HAP-1 (cell line): ENCODE measurements at places on chromosomes 5 and 9.

- DNase-seq = no peak
Measured at GRCh38 chr5:139726248-139726647, 69.4 kb upstream of the PSD2 start.

GRCh38 chr9:91302831-91303230 is 58.9 kb downstream of the AUH start:
- DNase-seq = no peak

GRCh38 chr9:13513716-13514444 is 234.4 kb upstream of the MPDZ start:
- DNase-seq = peak; percentile 49

DNA sequence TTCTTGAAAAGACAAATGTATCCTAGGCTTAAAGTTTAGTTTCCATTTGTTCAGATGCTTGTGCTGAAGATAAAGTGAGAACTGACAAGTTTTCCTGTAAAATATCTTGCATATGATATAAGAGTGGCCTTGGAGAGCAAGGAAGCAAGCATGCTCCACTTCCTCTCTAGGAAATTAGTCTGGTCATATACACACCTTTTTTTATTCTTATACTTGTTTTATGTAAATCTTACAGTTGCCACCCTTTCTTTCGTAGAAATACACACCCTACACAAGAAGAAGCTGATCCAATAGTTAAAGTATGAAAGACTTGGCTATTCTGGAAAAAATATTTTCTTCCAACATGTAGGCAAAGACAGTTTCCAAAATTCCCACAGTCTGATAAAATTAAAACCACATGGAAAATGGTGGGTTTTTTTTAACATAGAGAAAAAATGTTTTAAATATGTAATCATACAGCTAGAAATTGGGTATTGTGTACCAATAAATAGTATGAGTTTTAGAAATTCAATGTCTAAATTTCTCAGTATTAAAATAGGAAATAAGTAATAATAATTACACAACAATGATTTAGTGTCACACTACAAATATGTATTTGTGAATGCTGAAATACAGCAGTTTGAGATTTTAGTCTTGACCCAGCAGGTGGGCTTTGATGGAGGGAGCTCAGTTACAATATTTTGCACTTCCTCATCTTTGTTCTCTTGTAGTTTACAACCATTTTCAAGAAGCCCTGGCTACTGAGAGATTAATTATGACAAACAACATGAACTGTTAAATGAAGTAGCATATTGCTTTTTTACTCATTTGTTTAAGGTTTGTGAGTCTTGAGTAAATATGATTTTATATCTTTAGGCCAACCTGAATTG is 185.7 kb upstream of the GNA14 start:
- DNase-seq = no peak

GRCh38 chr5:62614355-62614754 is 35.7 kb downstream of the LRRC70 start:
- DNase-seq = no peak

DNA sequence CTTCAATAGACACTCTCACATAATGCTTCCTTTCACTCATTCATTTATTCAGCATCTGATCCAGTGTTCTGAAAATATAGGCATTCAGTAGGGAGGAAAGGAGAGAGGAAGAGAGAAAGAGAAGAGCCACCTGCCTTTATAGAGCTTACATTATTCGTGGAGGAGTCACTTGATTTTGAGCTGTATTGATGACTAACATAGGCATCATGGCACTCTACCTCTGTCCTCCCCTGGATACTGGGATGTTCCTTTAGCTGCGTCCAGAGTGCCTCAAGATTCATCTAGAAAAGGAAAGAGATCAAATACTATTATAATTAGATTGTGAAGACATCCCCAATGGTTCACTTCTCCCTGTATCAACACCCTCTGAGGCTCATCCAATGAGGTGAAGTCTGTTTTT is 345.1 kb downstream of the SPATA31D1 start:
- no peak for DNase-seq

DNA sequence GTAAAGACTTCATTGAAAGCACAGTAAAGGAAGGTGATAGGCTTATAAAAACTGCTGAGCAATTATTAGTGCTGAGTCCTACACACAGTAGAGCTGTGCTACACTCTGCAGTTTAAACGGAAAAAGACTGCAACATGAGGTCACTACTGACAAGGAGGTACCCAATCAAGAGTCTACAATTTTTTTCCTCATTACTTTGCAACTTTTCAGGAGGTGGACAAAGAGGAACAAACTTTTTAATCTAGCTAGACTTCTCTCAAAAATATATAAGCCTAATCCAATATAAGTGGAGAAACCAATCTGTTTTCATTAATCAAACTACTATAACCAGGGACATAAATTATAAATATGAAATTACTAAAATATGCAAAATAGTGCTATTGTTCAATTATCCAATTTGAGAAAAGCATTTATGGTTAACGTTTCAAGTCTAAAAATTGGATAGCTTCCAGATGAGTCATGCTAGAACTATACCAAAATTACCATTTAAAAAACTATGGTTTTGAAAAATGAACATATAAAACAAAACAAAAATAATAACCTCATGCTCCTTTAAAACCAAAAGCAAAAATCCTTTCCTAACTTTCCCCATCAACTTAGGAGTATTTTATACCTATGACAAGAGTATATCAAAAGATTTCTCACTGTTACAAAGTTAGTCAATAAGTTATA is 37.7 kb downstream of the FAM13B start:
- no peak for DNase-seq

- DNase-seq = no peak
Measured at GRCh38 chr5:65047948-65048690, 279.4 kb downstream of the CWC27 start.

GRCh38 chr9:128382261-128382660 is 11.1 kb downstream of the URM1 start:
- no peak for DNase-seq
